ENCODE measurements at places on chromosomes 1 and 21. TPM values are rescaled to one million over a fixed set of nuclear protein-coding genes. Genes with fewer than 3 reads are reported as not detected.
A peak's percentile ranks its signal among the peaks of the same experiment; 100 is the strongest.

The GPR3 gene
- total RNA-seq = 0.38 TPM

The LRRC38 gene
- not detected for total RNA-seq

GRCh38 chr1:91381844-91382243 lies 22.8 kb downstream of the HFM1 start:
- H3K27ac ChIP-seq = no peak overlapping the region
- no peak overlapping the region for H3K4me3 ChIP-seq
- no peaks in the 10 kb centered on the region for H3K27me3 ChIP-seq
- H3K36me3 ChIP-seq = no peaks in the 10 kb centered on the region
- no peak for DNase-seq

The SH2D1B gene
- total RNA-seq = not detected

The FCRL5 gene
- total RNA-seq = 0.07 TPM

The VPS45 gene
- total RNA-seq = 49.5 TPM

GRCh38 chr1:8367571-8368194 lies 49.8 kb downstream of the SLC45A1 start:
- H3K4me3 ChIP-seq = no peak overlapping the region
- peaks cover 8% of the 10 kb centered on the region for H3K4me1 ChIP-seq
- H3K27ac ChIP-seq = peak overlapping the region; percentile 58
- H3K36me3 ChIP-seq = peaks cover 55% of the 10 kb centered on the region
- H3K27me3 ChIP-seq = no peaks in the 10 kb centered on the region

GRCh38 chr1:166166329-166166697 lies 488 bp downstream of the FAM78B start:
- H3K36me3 ChIP-seq = no peaks in the 10 kb centered on the region
- no peak overlapping the region for H3K27ac ChIP-seq
- no peaks in the 10 kb centered on the region for H3K27me3 ChIP-seq

DNA sequence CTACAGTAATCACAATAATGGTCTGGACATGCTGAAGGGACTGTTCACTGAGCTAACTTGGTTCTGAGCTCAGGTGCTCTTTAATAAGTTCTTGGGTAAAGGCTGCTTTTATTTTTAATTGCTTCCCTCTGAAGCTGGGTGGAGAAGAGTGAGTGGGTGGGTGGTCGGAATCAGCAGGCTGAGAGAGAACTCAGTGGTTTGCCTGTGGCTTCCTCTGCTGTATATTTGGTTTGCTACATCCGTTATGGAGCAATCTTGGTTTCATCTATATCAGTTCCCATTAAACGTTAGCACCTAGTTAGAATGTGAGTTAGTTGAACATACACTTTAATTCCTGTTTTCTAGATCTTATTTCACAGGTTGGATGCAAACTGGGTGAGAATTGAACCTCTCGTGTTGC lies 23.3 kb downstream of the CNIH4 start:
- DNase-seq = no peak
- peaks cover 8% of the 10 kb centered on the region for H3K36me3 ChIP-seq
- H3K4me1 ChIP-seq = peaks cover 12% of the 10 kb centered on the region

- H3K36me3 ChIP-seq = no peaks in the 10 kb centered on the region
- no peaks in the 10 kb centered on the region for H3K4me1 ChIP-seq
- H3K27me3 ChIP-seq = no peaks in the 10 kb centered on the region
- no peak overlapping the region for H3K4me3 ChIP-seq
- no peak for DNase-seq
These were observed 37.2 kb downstream of the KCNJ6 start for GRCh38 chr21:37878946-37879660.

DNA sequence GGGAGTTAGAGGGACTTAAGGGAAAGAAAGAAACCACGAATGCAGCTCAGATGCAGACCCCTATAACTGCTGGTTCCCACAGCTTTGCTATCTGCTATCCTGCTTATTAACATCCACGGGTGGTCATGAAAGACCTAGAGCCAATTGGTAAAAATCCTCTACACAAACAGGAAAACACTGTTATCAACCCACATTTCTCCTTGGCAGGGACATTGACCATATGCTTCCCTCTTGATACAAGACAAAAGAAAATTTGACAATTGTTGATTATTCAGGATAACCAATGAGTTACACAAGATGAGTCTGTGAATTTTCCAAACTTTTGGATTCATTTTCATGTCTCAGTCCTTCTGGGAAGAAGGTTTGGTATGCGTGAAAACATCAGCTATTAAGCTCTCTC lies 90.4 kb downstream of the TIAM1 start:
- no peak for DNase-seq
- no peak overlapping the region for H3K4me3 ChIP-seq
- H3K36me3 ChIP-seq = no peaks in the 10 kb centered on the region
- no peaks in the 10 kb centered on the region for H3K27me3 ChIP-seq

- no peak for DNase-seq
- no peak overlapping the region for H3K27ac ChIP-seq
- no peaks in the 10 kb centered on the region for H3K36me3 ChIP-seq
- H3K4me3 ChIP-seq = no peak overlapping the region
These were observed 79.2 kb downstream of the MAN1C1 start for GRCh38 chr1:25695771-25696311.

GRCh38 chr1:15224259-15224869 lies 22.7 kb upstream of the FHAD1 start:
- H3K27me3 ChIP-seq = no peaks in the 10 kb centered on the region
- no peak overlapping the region for H3K27ac ChIP-seq
- no peak overlapping the region for H3K4me3 ChIP-seq
- no peaks in the 10 kb centered on the region for H3K36me3 ChIP-seq
- DNase-seq = no peak
- H3K4me1 ChIP-seq = peaks cover 35% of the 10 kb centered on the region

DNA sequence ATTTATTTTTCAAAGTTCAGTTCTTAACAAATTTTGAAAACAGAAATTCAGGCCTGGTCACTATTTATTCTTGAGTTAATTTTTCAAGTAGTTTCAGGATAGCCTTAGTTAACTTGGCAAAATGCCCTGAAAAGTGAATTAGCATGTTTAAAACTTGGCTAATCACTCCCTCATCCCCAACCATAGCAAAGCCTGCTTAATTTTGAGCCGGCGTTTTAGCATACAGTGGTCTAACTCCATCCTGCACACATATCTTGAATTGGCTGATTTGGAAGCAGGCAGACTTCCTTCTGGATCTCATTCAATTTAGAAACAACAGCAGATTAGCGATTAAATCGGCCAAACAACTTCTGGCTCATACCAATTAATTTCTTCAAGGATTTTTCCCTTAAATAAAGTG lies 439.2 kb downstream of the PTBP2 start:
- no peak overlapping the region for H3K27ac ChIP-seq
- DNase-seq = no peak
- no peaks in the 10 kb centered on the region for H3K27me3 ChIP-seq
- peaks cover 3% of the 10 kb centered on the region for H3K4me1 ChIP-seq
- H3K36me3 ChIP-seq = no peaks in the 10 kb centered on the region

DNA sequence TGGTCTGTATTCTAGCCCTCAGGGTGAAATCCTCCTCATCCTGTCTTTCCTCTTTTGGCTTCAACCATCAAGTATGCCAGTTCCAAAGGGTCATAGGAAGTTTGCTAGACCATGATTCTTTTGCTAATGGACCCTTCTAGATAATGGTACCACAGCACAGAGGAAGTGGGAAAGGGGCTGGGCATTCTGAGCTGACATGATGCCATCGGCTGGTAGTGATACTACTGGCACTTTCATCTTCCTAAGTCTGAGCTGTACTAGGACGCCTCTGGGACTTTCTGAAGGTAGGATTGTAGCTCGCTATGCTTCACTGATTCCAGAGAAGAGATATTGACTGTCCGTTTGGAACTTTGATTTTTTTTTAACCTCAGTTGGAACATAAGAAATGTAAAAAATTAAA lies 11.4 kb downstream of the FASLG start:
- H3K4me1 ChIP-seq = no peaks in the 10 kb centered on the region
- DNase-seq = no peak
- H3K27ac ChIP-seq = no peak overlapping the region
- no peak overlapping the region for H3K4me3 ChIP-seq

- H3K4me3 ChIP-seq = no peak overlapping the region
- no peak for DNase-seq
- peak overlapping the region; percentile 28 for H3K27ac ChIP-seq
- H3K36me3 ChIP-seq = peaks cover 98% of the 10 kb centered on the region
- no peaks in the 10 kb centered on the region for H3K4me1 ChIP-seq
- H3K27me3 ChIP-seq = no peaks in the 10 kb centered on the region
These were observed 21.7 kb upstream of the LSS start for GRCh38 chr21:46250146-46250725.

The FAM76A gene
- 16.5 TPM for total RNA-seq

- H3K27ac ChIP-seq = peak overlapping the region; percentile 88
- DNase-seq = no peak
- H3K4me3 ChIP-seq = peak overlapping the region; percentile 96
- H3K4me1 ChIP-seq = peaks cover 3% of the 10 kb centered on the region
- H3K36me3 ChIP-seq = no peaks in the 10 kb centered on the region
These were observed 872 bp upstream of the PPP2R5A start for GRCh38 chr1:212284332-212284743.

GRCh38 chr1:47624531-47624930 lies 186.7 kb downstream of the FOXD2 start:
- no peak overlapping the region for H3K4me3 ChIP-seq
- no peaks in the 10 kb centered on the region for H3K36me3 ChIP-seq
- H3K4me1 ChIP-seq = peaks cover 12% of the 10 kb centered on the region
- H3K27ac ChIP-seq = no peak overlapping the region

The ERG gene
- total RNA-seq = 15.4 TPM

The HPCA gene
- not detected for total RNA-seq

DNA sequence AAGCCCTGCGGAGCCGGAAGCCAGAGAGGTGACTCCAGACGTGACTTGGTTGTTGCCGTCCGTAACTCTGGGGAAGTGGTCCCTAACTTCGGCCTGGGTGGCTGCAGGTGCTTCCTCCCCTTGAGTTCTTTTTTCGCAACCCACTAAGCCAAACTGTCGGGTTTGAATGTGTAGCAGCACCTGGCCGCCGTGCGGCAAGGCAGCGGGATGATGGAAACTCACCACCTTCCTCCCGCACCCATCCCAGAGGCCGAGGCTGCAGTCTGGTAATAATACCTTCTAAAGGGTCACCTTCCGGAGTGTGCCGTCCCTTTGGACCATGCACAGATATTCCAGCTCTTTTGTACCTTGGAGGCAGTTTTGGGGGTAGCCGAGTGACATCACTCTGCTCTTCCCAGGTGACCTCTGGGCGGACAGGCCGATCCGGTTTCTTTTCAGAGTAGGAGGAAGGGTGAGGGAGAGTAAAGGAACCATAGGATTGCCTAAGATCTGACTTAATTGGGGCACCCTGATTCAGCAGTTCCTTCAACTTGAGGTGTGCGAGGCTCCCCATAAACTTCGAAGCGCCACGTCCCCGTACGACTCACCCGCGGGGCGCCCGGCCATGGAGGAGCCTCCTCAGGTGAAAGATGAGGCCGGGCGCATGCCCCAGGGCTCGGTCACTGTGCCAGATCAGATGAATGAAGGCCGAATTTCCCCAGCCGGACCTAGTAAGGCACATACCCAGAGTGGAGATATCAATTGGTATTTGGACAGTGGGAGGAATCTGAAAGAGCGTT lies 1.0 kb downstream of the KCNK1 start:
- H3K27ac ChIP-seq = no peak overlapping the region
- H3K4me1 ChIP-seq = peaks cover 15% of the 10 kb centered on the region
- H3K27me3 ChIP-seq = peaks cover 7% of the 10 kb centered on the region
- H3K36me3 ChIP-seq = no peaks in the 10 kb centered on the region

The PMVK gene
- 39.1 TPM for total RNA-seq

The ANKRD34A gene
- 1.9 TPM for total RNA-seq

DNA sequence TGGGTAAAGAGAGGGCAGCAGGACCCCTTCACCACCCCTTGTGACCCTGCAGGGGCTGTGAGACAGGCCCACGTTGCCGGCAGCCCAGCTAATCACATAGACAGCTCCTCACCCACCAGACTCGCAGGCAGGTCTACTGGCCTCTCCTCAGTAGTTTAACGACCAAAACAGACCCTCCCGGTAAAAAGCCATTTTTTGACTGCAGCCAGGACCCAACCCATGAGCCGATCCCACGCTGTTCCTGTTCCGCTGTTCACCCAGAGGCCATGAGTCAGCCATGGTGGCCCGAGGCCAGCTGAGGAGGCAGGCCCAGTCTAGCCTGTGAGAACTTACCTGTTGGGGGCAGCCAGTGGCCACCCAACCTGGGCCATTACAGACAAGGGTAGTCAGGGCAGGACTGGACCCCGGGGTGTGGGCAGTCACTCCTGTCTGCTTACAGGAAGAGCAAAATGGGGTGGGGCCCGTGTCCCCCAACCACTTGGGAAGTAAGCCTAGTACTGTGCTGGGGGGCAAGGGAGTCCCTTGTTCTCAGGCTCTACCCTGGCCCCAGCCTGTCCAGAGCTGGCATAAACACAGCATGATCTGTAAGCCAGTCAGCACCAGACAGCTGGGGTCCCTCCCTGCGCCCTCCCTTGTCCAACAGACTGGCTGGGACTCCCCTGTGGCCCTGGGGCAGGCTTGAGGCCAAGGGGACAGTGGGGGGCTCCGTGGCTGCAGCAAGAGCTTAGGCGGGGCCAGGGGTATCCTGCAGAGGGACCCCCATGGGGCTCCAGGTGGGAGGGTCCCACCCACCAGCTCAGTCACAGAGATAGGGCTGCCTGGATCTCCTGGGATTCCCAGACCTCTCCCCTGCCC lies 61.9 kb downstream of the WNT9A start:
- H3K27me3 ChIP-seq = peaks cover 5% of the 10 kb centered on the region
- H3K4me1 ChIP-seq = no peaks in the 10 kb centered on the region
- H3K4me3 ChIP-seq = no peak overlapping the region
- H3K36me3 ChIP-seq = no peaks in the 10 kb centered on the region

GRCh38 chr1:75115654-75116053 lies 18.5 kb upstream of the LHX8 start:
- no peak for DNase-seq
- H3K4me1 ChIP-seq = no peaks in the 10 kb centered on the region
- no peak overlapping the region for H3K4me3 ChIP-seq
- no peak overlapping the region for H3K27ac ChIP-seq
- H3K36me3 ChIP-seq = no peaks in the 10 kb centered on the region

DNA sequence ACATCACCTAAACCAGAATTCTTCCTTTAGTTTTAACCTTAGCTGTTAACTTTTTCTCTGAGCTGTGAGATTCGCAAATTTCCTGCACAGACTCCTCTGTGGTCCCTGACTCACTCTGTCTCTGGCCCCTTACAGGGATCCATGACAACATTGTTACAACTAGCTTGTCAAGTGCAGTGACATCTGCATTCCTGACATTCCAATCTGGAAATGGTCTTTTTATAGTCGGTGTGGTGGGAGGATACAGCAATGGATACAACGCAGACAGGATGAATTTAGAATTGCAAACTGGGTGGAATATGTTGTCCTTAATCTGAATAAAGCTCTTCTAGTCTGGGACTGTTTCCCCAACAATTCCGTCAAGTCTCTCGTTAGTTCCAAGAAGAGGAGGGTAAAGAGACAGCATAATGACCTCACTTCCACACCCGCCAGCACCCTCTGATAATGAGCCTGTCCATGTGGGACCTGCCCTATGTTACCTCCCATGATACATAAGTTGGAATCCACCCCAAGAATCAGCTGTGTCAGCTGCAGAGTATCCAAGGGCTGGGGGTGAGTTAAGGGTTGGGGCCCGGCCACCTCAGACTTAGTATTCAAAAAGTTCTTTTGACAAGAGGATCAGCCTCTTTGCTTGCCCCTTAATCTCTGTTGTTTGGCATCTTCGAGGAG lies 49.4 kb downstream of the ILDR2 start:
- H3K4me3 ChIP-seq = no peak overlapping the region
- peaks cover 14% of the 10 kb centered on the region for H3K4me1 ChIP-seq
- peaks cover 15% of the 10 kb centered on the region for H3K27me3 ChIP-seq
- no peak for DNase-seq
- H3K36me3 ChIP-seq = no peaks in the 10 kb centered on the region

Data from heart left ventricle (tissue), 16 donors.